GM13977 (cell line): ENCODE measurements at places on chromosomes 16 and 17.

DNA sequence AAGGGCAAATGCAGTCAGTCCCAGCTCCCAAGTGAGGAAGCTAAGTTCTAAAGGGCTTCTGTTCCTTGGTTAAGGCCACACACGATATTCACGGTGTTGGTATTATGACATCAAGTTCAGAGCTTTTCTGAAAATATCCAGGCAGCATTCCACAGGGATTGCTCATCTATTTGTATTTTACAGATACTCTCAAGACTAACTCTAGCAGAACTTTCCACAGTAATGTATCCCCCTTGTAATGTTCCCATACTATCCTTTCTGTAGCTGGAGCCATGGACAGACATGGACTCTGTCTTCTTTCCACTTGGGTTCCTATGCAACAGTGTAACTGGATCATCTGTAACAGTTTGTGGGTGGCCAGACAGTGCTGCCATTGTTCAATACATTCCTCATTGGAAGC is 13.5 kb downstream of the SDR42E1 start:
- no peak for DNase-seq

- DNase-seq: peak; percentile 36
Observed at GRCh38 chr16:73878611-73879010, 418.0 kb upstream of the PSMD7 start.

GRCh38 chr16:867421-868385 is 67.2 kb upstream of the GNG13 start:
- DNase-seq: no peak

- no peak for DNase-seq
Observed at GRCh38 chr17:4540687-4541327, 14.4 kb downstream of the MYBBP1A start.

GRCh38 chr16:16137110-16137509 is 86.2 kb downstream of the ABCC6 start:
- no peak for DNase-seq

- DNase-seq: no peak
Observed at GRCh38 chr17:31696184-31696602, 162.9 kb downstream of the COPRS start.

GRCh38 chr16:26905336-26905735 is 161.4 kb upstream of the C16orf82 start:
- DNase-seq: no peak

DNA sequence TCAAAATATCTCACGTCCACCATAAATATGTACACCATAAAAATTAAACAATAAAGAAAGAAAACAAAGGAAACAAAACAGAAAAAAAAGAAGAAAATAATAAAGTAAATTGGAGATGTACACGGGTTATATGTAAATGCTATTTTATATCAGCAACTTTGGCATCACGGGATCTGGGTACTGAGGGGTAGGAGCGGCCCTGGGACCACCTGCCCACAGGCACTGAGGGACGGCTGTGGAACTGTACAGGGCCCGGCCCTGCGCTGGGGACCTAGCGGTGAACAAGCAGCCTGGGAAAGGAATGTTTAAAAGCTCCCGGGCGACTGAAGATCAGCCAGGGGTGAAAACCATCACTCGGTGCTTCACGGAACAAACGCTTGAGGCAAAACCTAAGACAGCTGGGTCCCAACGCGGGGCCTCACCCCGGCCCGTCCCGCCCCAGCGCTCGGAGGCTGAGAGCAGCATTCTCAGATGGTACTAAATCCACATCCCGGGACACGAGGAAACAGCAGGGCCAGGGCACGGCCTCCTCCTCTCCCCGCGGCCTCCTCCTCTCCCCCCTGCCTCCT is 31.2 kb downstream of the NXN start:
- DNase-seq: no peak

- DNase-seq: no peak
Observed at GRCh38 chr17:44267818-44268490, at the start of gene SLC4A1. Gene SLC4A1, minus strand, starts transcription at chr17:44268135. Its CDS starts 5,269 bp downstream, at chr17:44262866.

DNA sequence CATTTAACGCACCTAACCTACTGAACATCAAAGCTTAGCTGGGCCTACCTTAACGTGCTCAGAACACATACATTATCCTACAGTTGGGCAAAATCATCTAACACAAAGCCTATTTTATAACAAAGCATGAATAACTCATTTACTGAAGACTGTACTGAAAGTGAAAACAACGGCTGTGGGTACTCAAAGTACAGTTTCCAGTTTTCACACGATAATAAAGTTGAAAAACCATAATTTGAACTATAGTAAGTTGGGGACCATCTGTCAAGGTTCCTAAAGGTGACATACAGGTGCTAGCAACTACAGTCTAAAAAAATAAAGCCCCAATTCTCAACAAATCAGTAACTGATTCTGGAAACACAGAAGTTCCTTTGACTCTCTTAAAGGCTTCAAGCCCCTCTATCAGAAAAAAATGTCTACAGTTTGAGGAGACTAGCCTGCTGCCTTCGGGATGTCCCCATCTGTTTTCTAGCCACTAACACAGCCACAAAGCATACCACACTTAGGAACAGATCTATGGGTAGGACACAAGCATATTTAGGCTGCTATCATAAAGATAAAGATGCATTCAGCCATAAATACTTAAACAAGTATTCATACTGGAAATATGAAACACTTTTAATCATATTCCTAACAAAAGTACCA is 71.3 kb downstream of the KANSL1 start:
- DNase-seq: peak; percentile 69

GRCh38 chr17:68804777-68805520 is 150.2 kb downstream of the ABCA8 start:
- DNase-seq: no peak

GRCh38 chr16:8819411-8820034 is 21.9 kb downstream of the PMM2 start:
- no peak for DNase-seq

DNA sequence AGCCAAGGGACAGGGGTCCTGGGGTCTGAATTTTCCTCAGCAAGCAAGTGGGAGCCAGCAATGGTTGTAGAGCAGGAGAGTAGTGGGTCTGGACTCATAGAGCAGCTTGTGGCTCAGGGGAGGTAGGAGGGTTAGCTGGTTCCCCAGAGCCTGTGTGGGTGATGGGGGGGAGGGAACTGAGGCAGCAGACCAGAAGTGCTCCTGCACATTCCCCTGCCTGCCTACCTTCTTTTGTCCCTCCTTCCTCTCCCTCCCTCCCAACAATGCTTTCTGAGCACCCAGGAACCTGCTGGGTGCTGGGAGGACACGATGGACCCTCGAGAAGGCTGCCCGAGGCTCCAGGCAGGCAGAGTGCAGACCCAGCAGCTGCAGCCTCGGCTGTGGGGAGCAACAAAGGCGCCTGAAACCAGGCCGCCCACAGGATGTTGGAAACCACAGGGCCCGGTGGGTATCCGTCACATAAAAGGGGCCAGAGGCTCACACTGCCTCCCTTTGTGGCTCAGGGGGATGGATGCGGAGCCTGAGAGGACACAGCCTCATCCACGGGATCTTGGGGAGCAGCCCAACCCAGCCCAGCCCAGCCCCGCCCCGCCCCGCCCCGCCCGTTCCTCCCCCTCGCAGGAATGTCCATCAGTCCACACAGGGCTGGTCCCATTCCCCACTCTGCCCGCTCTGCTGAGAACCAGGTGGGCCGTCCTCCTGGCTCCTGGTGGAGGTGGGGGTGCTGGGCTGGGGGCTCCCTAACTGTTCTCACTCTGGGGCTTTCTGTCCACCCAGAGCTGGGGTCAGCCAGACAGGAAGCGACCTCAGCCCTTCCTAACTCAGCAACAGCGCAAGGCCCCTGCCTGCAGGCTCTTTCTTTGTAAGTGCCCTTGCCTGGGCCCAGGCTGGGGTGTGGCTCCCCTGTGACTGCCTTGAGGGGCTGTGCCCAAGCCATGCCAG is 1.7 kb upstream of the NLRC3 start:
- DNase-seq: peak; percentile 81

- DNase-seq: peak; percentile 89
Observed at GRCh38 chr16:10385725-10386516, at the start of gene ATF7IP2. Gene ATF7IP2, plus strand, starts transcription at chr16:10386061. Its CDS starts 44,560 bp downstream, at chr16:10430621.

DNA sequence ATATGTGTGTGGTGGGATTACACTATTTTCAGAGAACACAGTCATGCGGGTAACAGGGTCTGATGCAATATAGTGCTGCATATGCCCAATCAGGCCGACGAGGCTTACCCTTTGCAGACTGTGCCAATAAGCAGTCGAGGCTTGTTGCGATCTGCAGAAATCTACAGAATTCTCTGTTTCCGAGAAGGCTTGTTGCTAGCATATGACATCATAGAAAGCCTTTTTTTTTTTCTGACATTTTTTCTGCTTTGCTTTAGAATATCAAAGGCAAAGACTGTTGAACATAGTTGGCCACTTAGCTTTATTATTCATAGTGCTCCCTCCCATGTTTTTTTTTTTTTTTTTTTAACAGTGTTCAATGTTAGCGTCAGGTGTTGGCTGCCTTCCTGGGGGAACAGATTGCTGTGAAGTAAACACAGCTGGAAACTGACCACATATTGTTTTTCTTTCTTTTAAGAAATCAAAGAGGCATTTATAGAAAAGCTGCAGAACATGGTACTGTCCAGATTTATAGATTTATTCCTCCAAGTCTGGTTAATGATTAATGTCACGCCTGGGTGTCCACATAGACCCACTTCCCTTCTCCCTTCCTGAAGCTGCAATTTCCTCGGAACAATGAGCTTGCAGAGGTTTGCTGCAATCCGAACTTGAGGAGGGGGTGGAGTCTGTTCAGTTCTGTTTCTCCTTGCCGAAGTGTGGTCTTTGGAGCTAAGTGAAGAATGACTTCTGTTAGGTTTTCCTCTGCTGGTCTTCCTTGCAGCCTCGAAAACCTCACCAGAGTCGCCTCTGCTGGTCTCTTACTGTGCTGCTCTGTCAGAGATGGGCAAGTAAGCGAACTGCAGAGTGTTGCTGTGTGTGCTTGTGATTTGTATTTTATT is 87.3 kb downstream of the MAP2K6 start:
- no peak for DNase-seq

GRCh38 chr17:38719943-38720641 is 10.0 kb upstream of the CISD3 start:
- no peak for DNase-seq

- no peak for DNase-seq
Observed at GRCh38 chr16:49461517-49461951, 87.9 kb downstream of the C16orf78 start.

- DNase-seq: no peak
Observed at GRCh38 chr16:87185308-87185707, 131.9 kb downstream of the C16orf95 start.

DNA sequence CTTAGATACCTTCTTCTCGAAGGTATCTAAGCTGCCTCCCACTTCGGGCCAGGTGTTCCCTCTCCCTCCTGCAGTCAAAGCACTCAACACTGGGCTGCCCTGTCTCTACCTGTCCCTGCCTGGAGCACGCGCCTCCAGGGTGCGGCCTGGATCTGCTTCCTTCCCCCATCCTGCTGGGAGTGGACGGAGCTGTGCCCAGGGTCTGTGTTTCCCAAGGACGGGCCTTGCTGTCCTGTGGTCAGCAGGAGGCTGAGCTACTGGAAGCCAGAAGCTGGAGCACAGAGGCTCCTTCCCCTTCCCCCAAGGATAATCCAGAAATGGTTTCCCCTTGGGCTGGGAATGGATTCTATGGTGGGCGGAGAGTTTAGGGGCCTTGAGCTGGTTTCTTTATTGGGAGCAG is 16.7 kb downstream of the LLGL2 start:
- DNase-seq: no peak

GRCh38 chr17:41717408-41718286 is 5.5 kb downstream of the GAST start:
- no peak for DNase-seq

GRCh38 chr17:70369391-70369790 is 200.1 kb downstream of the KCNJ2 start:
- DNase-seq: no peak

DNA sequence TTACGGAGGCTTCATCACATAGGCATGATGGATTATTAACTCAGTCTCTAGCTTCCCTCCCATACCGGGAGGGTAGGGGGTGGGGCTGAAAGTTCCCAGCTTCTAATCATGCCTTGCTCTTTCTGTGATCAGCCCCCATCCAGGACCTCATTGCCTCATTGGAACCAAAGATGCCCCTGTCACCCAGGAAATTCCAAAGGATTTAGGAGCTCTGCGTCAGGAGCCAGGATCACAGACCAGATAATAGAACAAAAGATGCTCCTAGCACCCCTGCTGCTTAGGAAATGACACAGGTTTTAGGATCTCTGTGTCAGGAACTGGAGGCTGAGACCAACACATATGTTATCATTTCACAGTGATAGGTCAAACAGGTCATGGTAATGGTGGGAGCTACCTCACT is 9.7 kb downstream of the USB1 start:
- no peak for DNase-seq

DNA sequence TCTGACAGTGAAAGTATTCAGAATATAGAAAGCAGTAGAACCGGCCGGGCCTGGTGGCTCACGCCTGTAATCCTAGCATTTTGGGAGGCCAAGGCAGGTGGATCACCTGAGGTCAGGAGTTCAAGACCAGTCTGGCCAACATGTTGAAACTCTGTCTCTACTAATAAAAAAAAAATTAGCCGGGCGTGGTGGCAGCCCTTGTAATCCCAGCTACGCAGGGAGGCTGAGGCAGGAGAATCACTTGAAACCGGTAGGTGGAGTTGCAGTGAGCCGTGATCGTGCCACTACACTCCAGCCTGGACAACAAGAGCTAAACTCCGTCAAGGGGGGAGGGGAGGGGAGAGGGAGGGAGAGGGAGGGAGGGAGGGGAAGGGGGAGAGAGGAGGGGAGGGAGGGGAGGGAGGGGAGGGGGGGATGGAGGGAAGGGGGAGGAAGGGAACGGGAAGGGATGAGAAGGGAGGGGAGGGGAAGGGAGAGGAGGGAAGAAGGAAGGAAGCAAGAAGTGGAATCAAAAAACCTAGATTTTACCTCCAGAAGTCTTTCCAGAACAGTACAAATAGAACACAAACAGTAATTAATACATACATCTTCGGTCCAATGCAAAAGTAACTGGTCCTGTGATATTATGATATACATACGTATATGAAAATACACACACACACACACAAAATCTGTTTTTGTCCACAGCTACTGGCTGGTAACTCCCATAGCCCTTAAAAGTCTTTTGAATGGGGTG is 10.9 kb upstream of the NT5C start:
- no peak for DNase-seq

DNA sequence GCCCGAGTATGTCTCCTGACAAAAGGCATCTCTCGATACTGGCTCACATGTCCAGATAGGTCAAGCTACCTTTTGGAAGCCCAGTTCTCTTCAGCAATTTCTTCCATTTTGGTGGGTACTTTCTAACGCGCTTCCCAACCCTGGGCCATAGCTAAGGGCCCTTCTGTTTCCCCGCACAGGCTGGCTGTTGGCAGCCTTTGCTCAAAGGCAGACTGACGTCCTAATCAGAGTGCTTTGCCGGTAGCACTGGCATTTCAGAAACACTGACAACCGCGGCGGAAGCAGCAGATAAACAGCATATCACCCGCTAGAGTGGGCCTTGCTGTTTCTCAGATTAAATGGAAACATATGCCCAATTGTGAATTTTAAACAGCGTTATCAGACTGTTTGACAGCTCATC is 49.3 kb upstream of the MPHOSPH6 start:
- DNase-seq: no peak

- DNase-seq: no peak
Observed at GRCh38 chr17:62704381-62704971, 77.0 kb downstream of the MRC2 start.
